ENCODE measurements at places on chromosomes 1 and 21.

GRCh38 chr21:34887725-34888568, 161.2 kb downstream of the RUNX1 start:
- peak; percentile 99 for DNase-seq

- DNase-seq, result no peak
Observed at GRCh38 chr1:23168079-23168444, 594 bp downstream of the LUZP1 start.

- DNase-seq, result peak; percentile 74
Observed at GRCh38 chr1:116498789-116499628, 71.8 kb downstream of the CD58 start.

DNA sequence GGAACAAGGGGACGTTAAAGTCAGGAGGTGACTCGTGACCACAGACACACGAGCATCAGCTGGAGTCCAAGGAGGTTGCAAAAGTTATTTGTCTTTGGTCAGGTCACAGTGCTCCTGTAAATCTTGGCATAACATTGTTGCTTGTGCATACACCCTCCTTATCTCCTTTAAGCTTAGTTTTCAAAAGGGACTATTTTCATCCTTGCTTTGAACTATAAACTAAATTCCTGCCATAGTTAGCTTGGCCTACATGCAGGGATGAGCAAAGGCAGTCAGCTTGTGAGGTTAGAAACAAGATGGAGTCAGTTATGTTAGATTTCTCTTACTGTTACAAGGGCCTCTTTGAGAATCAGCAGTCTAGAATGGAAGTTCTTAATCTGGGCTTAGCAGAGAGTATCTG, 28.0 kb upstream of the FASLG start:
- peak; percentile 53 for DNase-seq

- no peak for DNase-seq
Observed at GRCh38 chr1:36329817-36330216, 6.4 kb upstream of the EVA1B start.

DNA sequence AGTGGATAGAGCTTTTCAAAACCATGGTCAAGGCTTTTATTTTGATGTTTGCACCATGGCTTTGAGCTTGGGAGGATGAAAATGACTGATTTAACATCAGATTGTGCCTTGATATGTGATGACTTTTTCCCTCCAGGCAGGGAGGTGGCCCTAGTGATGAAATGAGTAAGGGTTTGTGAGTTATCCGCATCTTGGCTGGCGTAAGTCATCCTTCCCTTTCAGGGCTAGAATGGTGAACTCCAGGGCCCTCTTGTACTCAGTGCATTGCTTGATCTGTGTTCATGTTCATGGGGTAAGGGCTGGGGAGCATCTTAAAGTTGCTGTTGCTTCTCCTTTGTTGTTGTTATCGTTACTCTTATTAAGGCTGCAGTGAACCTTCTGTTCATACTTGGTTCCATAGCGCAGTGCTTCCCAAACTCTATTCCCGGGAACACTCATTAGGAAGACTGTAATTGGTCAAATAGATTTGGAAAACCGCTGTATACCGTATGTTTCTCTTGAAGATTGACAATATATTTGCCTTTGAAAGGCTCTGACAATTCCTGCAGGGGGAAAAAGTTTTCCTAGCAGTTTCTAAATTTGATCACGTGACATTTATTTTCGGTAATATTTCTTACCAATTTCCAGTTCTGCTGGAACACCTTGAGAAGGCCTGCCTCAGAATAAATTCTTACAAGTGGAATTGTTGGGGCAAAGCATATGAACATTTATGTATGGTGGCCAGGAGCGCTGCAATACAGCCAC, 23.1 kb downstream of the GPR137B start:
- DNase-seq, result no peak

DNA sequence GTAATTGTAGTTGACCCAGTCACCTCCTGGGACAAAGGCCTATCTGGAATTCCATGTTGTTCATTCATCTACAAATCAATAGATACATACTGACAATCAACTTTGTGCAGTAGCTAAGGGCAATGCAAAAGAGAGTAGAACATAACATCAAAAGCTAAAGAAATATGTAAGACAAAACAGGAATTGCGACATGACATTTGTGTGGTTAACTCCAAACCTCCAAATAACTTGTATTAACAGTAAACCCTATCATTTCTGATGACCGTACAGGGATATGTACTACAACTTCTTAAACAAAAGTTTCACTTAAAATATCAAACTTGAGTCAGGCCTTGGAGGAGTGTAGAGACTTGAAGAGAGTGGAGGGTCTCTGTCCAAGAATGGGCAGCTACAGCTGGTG, 317.6 kb downstream of the SPATA17 start:
- no peak for DNase-seq

GRCh38 chr21:20329636-20330035, 668.6 kb upstream of the NCAM2 start:
- DNase-seq, result no peak

- DNase-seq, result peak; percentile 60
Observed at GRCh38 chr1:56477164-56478111, 101.9 kb downstream of the PLPP3 start.

GRCh38 chr1:157272729-157273524, 134.7 kb upstream of the ETV3 start:
- no peak for DNase-seq

- DNase-seq, result no peak
Observed at GRCh38 chr1:218880484-218881060, 293.1 kb upstream of the LYPLAL1 start.

- peak; percentile 42 for DNase-seq
Observed at GRCh38 chr1:27318596-27318995, 3.4 kb upstream of the TMEM222 start.

GRCh38 chr1:25617625-25618432, 1.2 kb downstream of the MAN1C1 start:
- no peak for DNase-seq

- DNase-seq, result no peak
Observed at GRCh38 chr1:244197851-244198375, 146.8 kb downstream of the ZBTB18 start.

GRCh38 chr21:39388811-39389155, 39.9 kb upstream of the HMGN1 start:
- no peak for DNase-seq

GRCh38 chr1:77040826-77041225, 173.5 kb downstream of the ST6GALNAC5 start:
- DNase-seq, result no peak

Measured in fibroblast of skin of back (primary cell).